ENCODE measurements at places on chromosomes 5 and 9.
A peak's percentile ranks its signal among the peaks of the same experiment; 100 is the strongest.

GRCh38 chr5:177366528-177367322, 9.0 kb downstream of the RGS14 start:
- no peaks in the 10 kb centered on the region for H3K27me3 ChIP-seq
- H3K27ac ChIP-seq = no peak overlapping the region
- no peak for DNase-seq
- peaks cover 61% of the 10 kb centered on the region for H3K36me3 ChIP-seq
- peaks cover 40% of the 10 kb centered on the region for H3K4me1 ChIP-seq
- H3K4me3 ChIP-seq = no peak overlapping the region

DNA sequence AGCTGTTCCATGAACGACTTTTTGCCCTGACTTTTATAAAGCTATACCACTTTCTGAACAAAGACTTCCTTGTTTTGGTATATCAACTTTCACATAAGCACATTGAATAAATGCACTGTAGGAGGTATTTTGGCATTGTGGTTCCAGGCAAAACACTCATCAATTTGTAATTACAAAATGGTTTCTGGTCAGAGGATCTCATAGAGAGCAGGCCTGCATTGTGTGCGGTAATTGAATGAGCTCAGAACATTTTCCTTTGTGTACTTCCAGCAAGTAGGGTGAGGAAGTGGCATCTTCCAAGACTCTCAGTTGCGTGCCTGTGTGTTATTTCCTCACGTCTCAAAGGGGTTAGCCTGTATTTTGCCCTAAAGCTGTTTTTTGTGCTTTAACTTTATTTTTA, 89.2 kb downstream of the PDE6A start:
- H3K36me3 ChIP-seq = peaks cover 17% of the 10 kb centered on the region
- H3K4me3 ChIP-seq = no peak overlapping the region
- H3K27ac ChIP-seq = no peak overlapping the region
- H3K4me1 ChIP-seq = no peaks in the 10 kb centered on the region
- no peaks in the 10 kb centered on the region for H3K27me3 ChIP-seq

GRCh38 chr9:108960331-108960730, 26.1 kb downstream of the ABITRAM start:
- no peaks in the 10 kb centered on the region for H3K4me1 ChIP-seq
- H3K4me3 ChIP-seq = no peak overlapping the region
- DNase-seq = no peak
- H3K36me3 ChIP-seq = no peaks in the 10 kb centered on the region
- H3K27ac ChIP-seq = no peak overlapping the region
- no peaks in the 10 kb centered on the region for H3K27me3 ChIP-seq

- no peaks in the 10 kb centered on the region for H3K36me3 ChIP-seq
- H3K27me3 ChIP-seq = no peaks in the 10 kb centered on the region
- no peaks in the 10 kb centered on the region for H3K4me1 ChIP-seq
- no peak overlapping the region for H3K27ac ChIP-seq
These were observed 257.6 kb downstream of the SEMA5A start for GRCh38 chr5:9288234-9288633.

DNA sequence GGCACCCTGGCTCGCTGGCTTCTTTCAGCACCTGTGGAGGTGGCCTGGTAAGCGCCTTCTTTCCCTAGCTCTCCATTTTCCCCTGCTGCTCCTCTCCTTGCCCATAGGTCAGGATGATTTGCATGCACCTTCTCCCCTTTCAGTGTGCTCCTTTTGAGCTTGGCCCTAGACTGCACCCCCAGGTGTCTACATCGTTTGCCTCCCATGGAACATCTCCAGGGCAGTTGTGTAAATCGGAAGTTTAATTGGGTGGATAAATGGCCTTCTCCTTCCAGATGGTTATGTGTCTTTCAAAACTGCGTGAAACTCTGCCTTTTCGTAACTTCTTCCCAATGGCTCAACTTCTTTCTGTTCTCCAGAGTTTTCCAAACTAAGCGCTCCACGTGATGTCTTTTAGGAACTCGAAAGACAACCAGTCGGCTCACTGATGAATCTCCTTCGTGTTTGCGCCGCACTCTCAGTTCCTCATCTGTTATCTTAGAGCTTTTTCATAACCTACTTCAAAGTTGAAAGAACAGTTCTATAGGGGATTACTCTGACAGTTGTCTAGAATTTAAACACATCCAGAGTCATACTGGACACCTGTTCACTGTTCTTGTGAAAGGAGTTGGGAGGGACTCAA, 1.7 kb downstream of the ADAMTS19 start:
- H3K27me3 ChIP-seq = peaks cover 55% of the 10 kb centered on the region
- no peak overlapping the region for H3K27ac ChIP-seq
- no peaks in the 10 kb centered on the region for H3K4me1 ChIP-seq
- H3K4me3 ChIP-seq = no peak overlapping the region
- no peaks in the 10 kb centered on the region for H3K36me3 ChIP-seq

- H3K27me3 ChIP-seq = peaks cover 1% of the 10 kb centered on the region
- no peaks in the 10 kb centered on the region for H3K36me3 ChIP-seq
- no peak overlapping the region for H3K27ac ChIP-seq
- H3K4me1 ChIP-seq = no peaks in the 10 kb centered on the region
- DNase-seq = no peak
- H3K4me3 ChIP-seq = no peak overlapping the region
These were observed 8.7 kb downstream of the CCNJL start for GRCh38 chr5:160303690-160304089.

- H3K4me3 ChIP-seq = no peak overlapping the region
- H3K36me3 ChIP-seq = no peaks in the 10 kb centered on the region
- H3K27ac ChIP-seq = no peak overlapping the region
- no peak for DNase-seq
- H3K27me3 ChIP-seq = no peaks in the 10 kb centered on the region
- H3K4me1 ChIP-seq = no peaks in the 10 kb centered on the region
These were observed 221.8 kb upstream of the TUT7 start for GRCh38 chr9:86575825-86576525.

DNA sequence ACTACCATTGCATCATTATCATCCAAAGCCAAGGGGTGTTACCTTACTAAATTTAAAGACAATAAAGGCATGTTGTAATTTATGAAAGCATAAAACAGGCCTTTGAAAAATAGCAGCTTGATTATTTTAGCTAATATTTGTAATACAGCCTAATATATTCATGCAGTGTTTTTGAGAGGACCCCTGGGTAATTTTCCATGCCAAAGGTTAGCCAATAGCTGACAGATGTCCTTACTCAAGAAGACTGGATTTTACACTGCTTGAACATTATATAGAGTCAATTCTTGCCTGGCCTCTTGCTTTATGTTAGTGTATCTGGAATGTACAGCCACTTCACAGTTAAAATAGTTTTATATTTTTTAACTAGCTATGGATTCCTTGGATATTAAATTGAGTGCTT, 337.8 kb upstream of the PAPPA start:
- H3K36me3 ChIP-seq = no peaks in the 10 kb centered on the region
- DNase-seq = no peak
- no peak overlapping the region for H3K27ac ChIP-seq

DNA sequence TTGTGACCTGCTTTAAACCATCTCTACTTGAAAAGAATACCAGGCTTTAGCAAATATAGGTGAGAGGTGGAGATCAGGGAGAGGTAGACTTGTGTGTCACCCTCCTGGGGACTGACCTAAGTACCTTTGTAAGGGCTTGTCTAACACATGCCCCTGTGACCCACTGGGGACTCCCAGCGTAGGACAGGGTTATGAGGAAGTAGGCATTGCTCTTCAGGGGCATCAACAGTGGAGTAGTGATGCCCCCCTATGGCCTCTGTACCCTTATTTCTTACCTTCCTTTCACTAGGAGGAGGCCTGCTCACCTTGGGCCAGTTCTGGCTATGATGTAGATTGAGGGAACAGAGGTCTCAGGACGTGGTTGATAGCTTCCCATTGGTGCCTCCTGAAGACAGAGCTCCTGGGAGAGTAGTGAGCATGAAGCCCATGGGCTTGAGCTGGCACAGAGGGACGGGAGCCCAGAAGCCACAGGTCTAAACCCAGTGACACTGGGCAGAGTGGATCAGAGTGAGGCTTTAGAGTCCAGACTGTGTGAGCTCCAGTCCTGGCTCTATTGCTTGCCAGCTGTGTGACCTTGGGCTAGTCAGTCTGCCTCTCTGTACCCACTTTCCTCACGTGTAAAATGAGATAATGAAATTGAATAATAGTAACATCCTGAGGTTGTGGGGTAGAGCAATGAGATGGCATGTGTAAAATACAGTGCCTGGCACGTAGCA, 191.7 kb downstream of the AOPEP start:
- no peak for DNase-seq
- H3K36me3 ChIP-seq = no peaks in the 10 kb centered on the region
- peaks cover 9% of the 10 kb centered on the region for H3K4me1 ChIP-seq
- no peak overlapping the region for H3K27ac ChIP-seq
- no peak overlapping the region for H3K4me3 ChIP-seq

DNA sequence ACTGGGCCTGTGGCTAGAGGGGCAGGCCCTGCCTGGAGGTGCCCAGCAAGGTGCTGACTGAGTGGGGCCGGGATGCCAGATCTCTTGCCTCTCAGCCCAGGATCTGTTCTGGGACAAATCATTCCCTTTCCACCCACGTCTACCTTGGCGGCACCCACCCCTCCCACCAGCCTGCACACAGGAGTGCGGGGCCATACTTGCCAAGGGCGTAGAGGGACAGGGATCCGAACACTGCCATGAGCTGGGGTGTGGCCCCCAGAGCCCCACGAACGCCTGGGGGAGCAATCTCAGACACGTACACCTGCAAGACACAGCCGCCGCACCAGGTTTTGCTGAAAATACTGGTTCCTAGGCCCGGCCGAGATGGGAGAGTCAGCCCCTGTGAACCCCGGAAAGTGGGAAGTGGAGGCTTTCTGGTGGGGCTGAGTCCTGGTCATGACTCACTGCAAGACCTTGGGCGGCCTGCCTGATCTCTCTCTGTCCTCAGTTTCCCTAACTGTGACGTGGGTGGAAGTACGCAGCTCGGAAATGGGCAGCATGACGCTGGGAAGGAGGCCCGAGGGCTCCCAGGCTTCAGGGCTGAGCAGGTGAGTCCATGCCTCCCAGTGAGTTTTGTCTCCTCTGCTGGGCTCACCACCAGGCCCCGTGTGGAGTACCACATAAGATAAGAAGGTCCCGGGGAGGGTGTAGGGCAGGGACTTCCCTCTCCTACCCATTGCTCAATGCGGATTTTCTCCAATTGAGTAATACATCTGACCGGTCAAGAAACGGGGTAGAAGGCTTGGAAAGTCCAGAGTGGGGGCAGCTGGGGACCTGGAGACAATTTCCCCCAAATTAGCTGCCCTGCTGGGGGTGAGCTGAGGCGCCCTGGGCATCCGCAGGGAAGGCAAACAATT, 2.6 kb downstream of the SLC2A6 start:
- DNase-seq = peak; percentile 98
- H3K27ac ChIP-seq = peak overlapping the region; percentile 93
- peaks cover 15% of the 10 kb centered on the region for H3K27me3 ChIP-seq
- peak overlapping the region; percentile 74 for H3K4me3 ChIP-seq
- H3K4me1 ChIP-seq = peaks cover 80% of the 10 kb centered on the region

- H3K27ac ChIP-seq = no peak overlapping the region
- no peaks in the 10 kb centered on the region for H3K36me3 ChIP-seq
- no peaks in the 10 kb centered on the region for H3K27me3 ChIP-seq
- no peak overlapping the region for H3K4me3 ChIP-seq
- H3K4me1 ChIP-seq = no peaks in the 10 kb centered on the region
These were observed 33.4 kb upstream of the AIF1L start for GRCh38 chr9:131062969-131063368.

GRCh38 chr9:95857124-95857523, 18.4 kb upstream of the ERCC6L2 start:
- no peaks in the 10 kb centered on the region for H3K4me1 ChIP-seq
- no peak overlapping the region for H3K4me3 ChIP-seq
- no peaks in the 10 kb centered on the region for H3K27me3 ChIP-seq

GRCh38 chr9:36551910-36552309, 20.8 kb upstream of the MELK start:
- H3K4me3 ChIP-seq = no peak overlapping the region
- H3K27ac ChIP-seq = no peak overlapping the region
- no peaks in the 10 kb centered on the region for H3K36me3 ChIP-seq
- H3K27me3 ChIP-seq = no peaks in the 10 kb centered on the region
- no peak for DNase-seq

- no peak overlapping the region for H3K27ac ChIP-seq
- peaks cover 12% of the 10 kb centered on the region for H3K36me3 ChIP-seq
- H3K4me1 ChIP-seq = peaks cover 12% of the 10 kb centered on the region
These were observed 3.7 kb downstream of the LSM11 start for GRCh38 chr5:157747173-157747740.

- no peaks in the 10 kb centered on the region for H3K27me3 ChIP-seq
- H3K4me3 ChIP-seq = no peak overlapping the region
- H3K4me1 ChIP-seq = no peaks in the 10 kb centered on the region
- H3K36me3 ChIP-seq = no peaks in the 10 kb centered on the region
These were observed 16.1 kb downstream of the ACTBL2 start for GRCh38 chr5:57466544-57466943.

All from CD14-positive monocyte (primary cell).